ENCODE measurements at places on chromosomes 12 and 14.

DNA sequence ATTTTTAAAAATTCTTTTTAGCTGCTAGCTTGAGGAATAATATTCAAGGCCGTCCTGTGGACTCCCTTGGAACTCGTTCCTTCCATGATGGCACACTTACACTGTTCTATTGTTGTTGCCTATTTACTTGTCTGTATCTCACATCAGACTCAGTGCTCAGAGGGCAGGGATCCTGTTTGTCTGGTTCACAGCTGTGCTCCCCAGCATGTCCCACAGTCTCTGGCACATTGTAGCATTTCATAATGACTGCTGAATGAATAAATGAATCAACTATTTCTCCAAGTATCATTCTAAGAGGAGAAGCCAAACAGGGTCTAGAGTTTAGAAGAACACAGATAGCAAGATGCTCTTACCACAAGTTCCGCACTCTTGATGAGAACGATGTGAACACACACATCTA is 48.0 kb downstream of the NTN4 start:
- ATAC-seq: no peak

DNA sequence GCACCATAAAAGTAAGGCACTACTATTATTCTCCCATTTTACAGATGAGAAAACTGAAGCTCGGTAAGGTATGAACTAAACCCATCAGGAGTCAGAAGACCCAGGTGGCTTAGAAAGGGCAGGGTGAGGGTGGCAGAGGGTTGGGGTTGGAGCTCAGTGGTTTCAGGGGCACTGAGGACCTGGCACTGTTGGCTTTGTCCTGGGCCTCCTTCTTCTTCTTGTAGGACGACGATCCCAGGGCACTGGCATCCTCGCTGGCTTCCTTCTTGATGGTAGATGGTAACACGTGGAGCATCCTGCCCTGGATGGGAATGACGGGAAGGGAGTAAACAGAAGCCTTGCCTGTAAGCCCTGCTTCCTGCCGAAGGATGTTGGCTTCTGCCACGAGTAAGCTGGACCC is 19.9 kb downstream of the RBM19 start:
- ATAC-seq: no peak

GRCh38 chr14:24861083-24861630 is 188.8 kb downstream of the STXBP6 start:
- ATAC-seq: no peak

DNA sequence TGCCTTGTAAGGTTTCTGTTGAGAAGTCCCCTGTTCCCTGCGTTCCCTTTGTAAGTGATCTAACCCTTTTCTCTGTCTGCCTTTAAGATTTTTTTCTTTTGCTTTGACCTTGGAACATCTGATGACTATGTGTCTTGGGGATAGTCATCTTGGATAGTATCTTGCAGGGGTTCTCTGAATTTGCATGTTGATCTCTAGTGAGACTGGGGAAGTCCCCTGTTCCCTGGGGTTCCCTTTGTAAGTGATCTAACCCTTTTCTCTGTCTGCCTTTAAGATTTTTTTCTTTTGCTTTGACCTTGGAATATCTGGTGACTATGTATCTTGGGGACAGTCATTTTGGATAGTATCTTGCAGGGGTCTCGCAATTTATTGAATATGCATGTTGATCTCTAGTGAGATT is 38.2 kb upstream of the TMX1 start:
- no peak for ATAC-seq

GRCh38 chr12:2288471-2288870 is 235.7 kb downstream of the CACNA1C start:
- no peak for ATAC-seq

DNA sequence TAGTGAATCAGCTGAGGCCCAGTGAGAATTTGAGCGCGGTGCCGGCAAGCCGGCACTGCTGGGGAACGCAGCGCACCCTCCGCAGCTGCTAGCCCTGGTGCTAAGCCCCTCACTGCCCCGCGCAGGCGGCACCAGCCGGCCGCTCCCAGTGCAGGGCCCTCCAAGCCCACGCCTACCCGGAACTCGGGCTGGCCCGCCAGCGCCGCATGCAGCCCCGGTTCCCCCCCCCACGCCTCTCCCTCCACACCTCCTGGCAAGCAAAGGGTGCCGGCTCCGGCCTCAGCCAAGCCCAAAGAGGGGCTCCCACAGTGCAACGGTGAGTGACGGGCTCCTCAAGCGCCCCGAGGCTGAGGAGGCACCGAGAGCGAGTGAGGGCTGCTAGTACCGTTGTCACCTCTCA is 54.5 kb upstream of the VASH1 start:
- no peak for ATAC-seq

DNA sequence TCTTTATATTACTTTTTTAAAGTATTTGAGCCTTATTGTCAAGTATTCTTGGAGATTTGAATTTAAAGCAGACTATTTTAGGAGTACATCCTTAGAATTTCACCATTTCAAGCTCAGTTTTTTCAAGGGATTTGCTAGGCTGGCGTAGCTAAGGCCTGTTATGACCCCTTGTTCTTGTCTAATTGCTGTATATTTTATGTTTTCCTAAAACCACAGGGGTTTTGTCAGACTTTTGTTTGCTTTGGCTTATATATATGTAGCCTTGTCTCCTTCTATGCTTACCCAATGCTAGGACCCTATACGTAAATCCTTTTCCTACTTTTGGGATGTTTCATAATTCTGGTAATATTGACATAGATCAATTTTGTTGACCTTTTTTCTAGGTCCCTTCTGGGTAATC is 147.0 kb upstream of the SYT10 start:
- ATAC-seq: no peak

- ATAC-seq: no peak
These were observed 4.5 kb downstream of the ETFBKMT start for GRCh38 chr12:31664038-31664437.

GRCh38 chr12:132839558-132840235 is 11.0 kb upstream of the GOLGA3 start:
- no peak for ATAC-seq
